NCI-H2029 treated with DMSO at 0.1 percent for 48 hours (cell line): ENCODE measurements at places on chromosomes 5 and 9.

DNA sequence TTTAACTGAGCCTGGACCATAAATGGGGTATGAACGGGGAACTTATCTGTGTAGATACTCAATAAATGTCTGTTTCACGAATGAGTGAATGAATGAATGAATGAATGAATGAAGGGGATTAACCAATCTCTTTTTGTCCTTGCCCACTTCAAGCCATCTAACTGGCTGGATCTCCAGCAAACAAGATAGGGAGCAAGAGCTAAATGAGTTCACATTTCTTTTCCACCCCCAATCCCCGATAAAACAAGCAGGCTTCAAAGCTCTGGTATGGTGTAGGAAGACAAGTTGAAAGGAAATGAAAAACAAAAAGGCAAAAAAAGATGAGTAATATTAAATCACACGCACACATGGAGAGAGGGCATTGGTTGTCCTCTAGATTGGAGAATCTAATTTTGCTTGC lies 84.0 kb downstream of the CMYA5 start:
- DNase-seq, result no peak

- DNase-seq, result no peak
Observed at GRCh38 chr9:130766021-130766926, 68.8 kb upstream of the ABL1 start.

DNA sequence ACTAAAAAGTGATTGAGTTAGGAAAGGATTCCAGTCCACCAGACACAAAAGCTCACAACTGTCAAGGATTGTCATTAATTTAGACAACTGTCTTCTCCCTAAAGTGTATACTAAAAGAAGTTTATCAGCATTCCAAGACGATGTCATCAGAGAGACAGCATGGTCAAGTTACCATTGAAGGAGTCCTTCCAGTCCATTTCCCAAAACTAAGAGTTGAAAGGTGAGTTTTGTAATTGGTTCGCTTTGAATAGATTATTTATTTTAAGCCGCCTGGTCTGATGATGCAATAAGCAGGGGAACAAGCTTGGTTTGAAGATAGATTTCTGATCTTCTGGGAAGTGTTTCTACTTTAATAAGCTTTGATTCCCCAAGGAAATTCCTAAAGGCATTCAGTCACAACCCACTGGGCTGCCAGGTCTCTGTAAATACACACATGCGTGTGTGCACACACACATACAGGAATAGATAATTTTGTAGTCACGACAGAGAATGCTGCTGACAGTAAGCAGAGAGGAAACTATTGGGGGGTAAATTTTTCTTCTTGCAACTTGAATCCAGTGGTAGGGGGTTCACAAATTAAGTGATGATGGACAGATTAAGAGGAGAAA lies 234.8 kb downstream of the PIK3R1 start:
- no peak for DNase-seq

GRCh38 chr9:11107196-11107595 lies 494.4 kb upstream of the PTPRD start:
- DNase-seq, result no peak

GRCh38 chr5:179378116-179378440 lies 32.8 kb upstream of the ADAMTS2 start:
- DNase-seq, result no peak

- DNase-seq, result peak; percentile 36
Observed at GRCh38 chr5:94376672-94377345, 241.6 kb downstream of the KIAA0825 start.

- no peak for DNase-seq
Observed at GRCh38 chr9:93503381-93503780, 50.0 kb upstream of the FAM120AOS start.

- no peak for DNase-seq
Observed at GRCh38 chr9:130532426-130533080, 46.8 kb upstream of the FUBP3 start.

DNA sequence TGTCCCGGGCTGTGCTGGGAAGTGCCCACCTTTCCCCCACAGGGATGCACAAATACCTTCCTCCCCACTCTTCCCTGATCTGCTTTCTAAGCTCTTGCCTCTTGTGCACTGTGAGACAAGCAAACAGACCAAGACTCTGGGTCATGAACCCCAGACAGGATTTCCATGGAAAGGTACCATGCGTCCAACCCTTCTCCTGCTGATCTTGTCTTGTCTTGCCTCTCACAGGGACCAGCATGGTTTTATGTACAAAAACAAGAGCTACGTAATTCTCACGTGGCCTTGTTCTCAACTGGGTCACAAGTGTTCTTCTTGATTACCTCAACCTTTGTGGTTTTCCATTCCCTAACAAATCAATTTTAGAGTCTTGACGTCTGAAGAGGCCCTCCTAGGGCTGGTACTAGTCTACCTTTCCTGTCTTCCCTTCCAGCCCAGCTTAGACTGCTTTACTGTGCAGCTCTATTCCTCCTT lies 176.5 kb upstream of the MAP3K1 start:
- DNase-seq, result peak; percentile 60

GRCh38 chr9:116163293-116164055 lies 9.9 kb downstream of the PAPPA start:
- no peak for DNase-seq

DNA sequence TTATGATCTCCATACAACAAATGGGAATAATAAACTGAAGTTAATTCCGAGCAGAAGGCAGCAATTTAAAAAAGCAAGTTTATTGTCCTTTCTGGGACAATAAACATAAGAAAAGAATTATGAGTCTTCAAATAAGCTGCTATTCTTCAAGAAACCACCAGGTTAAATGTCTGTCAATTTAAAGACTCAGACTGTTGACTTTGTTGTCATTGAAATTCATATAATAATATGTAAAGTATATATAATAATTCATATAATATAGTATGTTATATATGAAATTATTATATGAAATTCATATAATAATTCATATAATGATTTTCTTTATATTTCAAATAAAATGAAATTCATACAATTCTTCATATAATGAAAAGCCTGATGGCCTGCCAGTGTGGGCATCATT lies 497.5 kb upstream of the RGMB start:
- DNase-seq, result no peak

GRCh38 chr5:27708534-27708933 lies 670.1 kb upstream of the CDH9 start:
- DNase-seq, result no peak

DNA sequence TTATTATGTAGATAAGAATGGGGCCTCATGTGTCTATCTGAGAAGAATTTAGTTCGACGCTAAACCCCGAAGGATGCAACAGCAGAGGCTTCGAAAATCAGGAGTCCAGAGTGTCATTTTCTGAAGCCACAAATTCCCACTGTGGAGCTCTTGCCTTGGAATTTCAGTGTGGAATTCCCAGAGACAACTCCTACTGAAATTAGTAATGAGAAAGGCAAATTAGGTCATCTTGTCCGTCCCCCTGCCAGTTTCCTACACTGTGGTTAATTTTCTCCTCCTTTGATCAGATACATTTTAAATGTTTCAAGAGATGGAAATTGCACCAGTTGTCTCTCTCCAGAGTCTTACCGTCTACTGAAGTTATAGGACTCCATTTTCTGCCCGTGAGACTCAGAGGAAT lies 633.6 kb downstream of the BNC2 start:
- DNase-seq, result no peak

DNA sequence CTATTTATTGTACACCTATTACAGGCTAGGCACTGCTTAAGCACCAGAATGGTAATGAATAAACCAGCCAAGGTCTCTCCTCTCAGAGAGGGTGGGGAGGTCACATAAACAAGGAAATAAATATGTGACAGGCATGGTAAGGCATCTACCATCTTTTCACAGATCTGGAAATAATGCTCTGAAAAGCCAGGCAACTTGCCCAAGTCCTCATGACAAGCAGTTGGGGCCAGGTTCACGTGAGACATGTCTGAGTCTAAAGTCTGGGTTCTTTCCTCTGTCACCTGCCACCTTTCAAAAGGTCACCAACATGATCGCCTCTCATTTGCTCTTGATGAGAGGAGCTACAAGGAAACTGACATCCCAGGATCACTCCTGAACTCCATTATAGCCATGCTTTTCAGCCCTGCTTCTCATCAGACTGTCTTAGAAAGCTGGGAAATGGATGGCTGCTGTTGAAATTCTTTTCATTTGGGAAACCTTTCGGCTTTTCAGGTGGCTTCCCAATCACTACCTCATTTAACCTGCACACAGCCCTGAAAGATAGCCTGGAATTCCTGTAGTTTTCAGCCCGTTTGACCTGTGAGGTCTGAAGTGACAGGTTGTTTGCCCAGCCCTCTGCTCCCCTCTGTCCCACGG lies 123.1 kb downstream of the CRB2 start:
- DNase-seq, result no peak

GRCh38 chr9:123358181-123358905 lies 2.3 kb downstream of the CRB2 start:
- DNase-seq, result no peak

GRCh38 chr9:129068990-129069861 lies 11.7 kb upstream of the DOLPP1 start:
- DNase-seq, result no peak

DNA sequence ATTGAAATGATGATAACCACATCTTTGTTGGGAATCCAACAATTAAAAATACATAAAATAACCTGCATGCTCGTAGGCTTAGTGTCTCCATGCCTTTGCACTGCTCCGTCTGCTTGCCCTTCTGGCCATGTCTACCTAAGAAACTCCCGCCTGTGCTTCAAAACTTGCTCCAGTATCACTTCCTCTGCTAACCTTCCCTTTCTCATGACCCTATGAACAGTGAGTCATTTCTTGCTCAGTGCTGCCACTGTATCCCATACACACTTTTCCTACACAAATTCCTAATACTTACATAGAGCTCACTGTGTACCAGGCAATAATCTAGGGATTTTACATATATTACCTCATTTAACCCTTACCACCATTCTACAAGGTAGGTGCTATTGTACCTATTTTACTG lies 33.5 kb downstream of the TMEM245 start:
- no peak for DNase-seq

GRCh38 chr9:133499132-133499891 lies 20.4 kb upstream of the SLC2A6 start:
- no peak for DNase-seq

DNA sequence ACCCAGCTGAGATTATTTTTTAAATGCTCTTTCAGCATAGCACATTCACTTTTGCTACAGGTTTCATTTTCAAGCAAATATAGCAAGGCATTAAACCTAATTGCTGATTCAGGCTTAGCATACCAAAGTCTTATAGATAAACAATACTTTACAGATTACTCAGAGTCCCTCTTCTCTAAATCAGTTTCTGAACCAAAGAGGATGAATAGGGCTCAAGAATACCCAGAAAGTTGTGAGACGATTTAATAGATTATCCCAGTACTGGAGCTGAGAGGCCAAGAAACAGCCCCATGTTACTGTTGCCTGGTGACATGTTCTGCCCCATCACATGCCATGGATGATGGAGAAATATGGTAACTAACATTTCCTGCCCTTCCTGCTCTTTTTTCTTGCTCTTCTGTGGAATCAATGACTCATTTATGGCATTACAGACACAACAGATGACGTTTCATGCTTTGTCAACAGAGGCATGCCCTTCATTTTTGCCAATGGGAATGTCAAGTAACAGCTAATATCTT lies 18.1 kb upstream of the SSBP2 start:
- no peak for DNase-seq
